Sigmoid colon (tissue), 7 donors: ENCODE measurements at places on chromosomes 3 and 15. TPM values are rescaled to one million over a fixed set of nuclear protein-coding genes. Genes with fewer than 3 reads are reported as not detected.

Gene EPB42
- not detected for polyA plus RNA-seq

Gene OR5K2
- not detected for polyA plus RNA-seq

Gene SAMD7
- not detected for polyA plus RNA-seq

Gene CLDN16
- not detected for polyA plus RNA-seq

Gene OGG1
- 15.6 TPM for polyA plus RNA-seq
